Endothelial cell (in vitro differentiated cells): ENCODE measurements at places on chromosomes 4 and X. TPM values are rescaled to one million over a fixed set of nuclear protein-coding genes. Genes with fewer than 3 reads are reported as not detected.

GRCh38 chr4:182400081-182400480 lies 156.9 kb downstream of the TENM3 start:
- H3K27me3 ChIP-seq: peaks cover 2% of the 10 kb centered on the region
- H3K27ac ChIP-seq: no peak overlapping the region
- no peak overlapping the region for H3K4me3 ChIP-seq
- H3K4me1 ChIP-seq: no peaks in the 10 kb centered on the region
- no peaks in the 10 kb centered on the region for H3K36me3 ChIP-seq
- DNase-seq: no peak

TMPRSS11A gene
- total RNA-seq: not detected

DNA sequence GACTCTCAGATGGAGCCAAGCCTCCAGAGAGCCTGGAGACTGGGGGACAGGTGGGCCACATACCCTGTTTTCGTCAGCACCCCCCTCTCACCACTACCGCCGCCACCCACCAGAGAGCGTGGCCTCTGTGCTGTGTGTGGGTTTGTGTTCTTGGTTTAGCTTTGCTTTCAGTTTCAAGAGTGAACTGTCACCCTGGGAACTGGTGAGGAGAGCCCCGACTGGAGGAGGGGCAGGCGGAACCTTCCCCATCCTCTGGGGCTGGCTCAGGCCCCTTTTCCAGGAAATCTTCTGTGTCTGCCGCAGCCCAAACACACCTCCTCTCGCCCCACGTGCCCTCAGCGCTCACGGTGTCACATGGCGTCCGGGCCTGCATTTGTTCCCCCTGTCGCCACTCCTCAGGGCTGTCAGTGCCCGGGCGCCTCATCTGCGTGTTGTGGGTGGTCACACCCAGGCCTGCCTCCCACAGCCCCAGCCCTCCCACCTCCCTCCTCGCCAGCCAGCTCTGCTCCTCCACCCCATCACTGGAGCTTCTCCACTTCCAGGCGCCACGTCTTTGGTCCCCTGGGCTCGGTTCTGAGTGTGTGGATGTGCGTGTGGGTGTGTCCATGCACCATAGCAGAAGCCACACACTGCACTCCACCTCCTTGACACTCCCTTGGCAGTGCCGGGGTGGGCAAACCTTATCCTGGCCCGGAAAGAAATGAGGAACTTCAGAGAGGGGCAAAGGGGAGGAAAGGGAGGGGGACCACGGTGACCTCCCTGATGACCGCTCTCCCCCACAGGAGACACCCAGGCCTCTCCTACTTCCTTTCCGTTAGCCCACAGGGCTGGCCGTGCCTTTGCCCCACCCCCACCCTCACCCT lies 27.8 kb downstream of the ELF4 start:
- no peak for DNase-seq
- no peak overlapping the region for H3K4me3 ChIP-seq
- peaks cover 8% of the 10 kb centered on the region for H3K36me3 ChIP-seq

DNA sequence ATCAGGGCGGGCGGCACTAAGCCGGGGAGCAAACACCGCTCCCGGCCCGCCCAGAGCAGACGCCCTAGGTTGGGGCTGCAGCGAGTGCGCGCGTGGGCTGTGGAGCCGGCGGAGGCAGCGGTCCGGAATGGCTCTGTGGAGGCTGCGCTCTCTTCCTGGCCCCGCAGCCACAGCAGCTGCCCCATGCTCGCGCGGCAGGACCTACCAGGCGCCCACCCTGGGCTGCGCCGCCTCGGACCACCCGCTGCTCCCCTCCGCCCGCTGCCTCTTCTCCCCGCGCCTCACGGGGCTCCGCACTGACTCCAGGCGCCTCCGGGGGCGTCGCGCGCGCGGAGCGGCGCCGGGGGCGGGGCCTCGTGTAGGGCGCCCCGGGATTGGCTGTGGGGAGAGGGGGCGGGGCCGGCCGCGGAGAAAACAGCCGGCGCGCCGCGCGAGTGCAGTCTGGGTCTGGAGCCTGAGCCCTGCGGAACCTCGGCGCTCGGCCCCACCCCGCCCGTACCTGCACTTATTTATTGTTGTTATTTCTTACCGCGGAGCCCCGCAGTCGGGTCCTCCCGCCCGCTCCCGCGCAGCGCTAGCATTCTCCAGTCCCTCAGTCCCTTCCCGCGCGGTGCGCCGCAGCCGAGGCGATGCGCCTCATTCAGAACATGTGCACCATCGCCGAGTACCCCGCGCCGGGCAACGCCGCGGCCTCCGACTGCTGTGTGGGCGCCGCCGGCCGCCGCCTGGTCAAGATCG lies at the start of gene RASL11B:
TSS of gene RASL11B (plus strand) at position 439 of the 738 bp plus-strand sequence. CDS start at position 630, 191 bp downstream.
- H3K4me3 ChIP-seq: peak within 1 kb of the TSS; percentile 86
- DNase-seq: peak; percentile 84
- H3K27ac ChIP-seq: no peak within 1 kb of the TSS
- peaks cover 4% of the 10 kb centered on the region for H3K36me3 ChIP-seq
- peaks cover 9% of the 10 kb centered on the region for H3K4me1 ChIP-seq

- DNase-seq: peak; percentile 4
- H3K36me3 ChIP-seq: no peaks in the 10 kb centered on the region
- H3K4me3 ChIP-seq: no peak overlapping the region
- no peaks in the 10 kb centered on the region for H3K27me3 ChIP-seq
- no peak overlapping the region for H3K27ac ChIP-seq
Measured at GRCh38 chrX:118459494-118459893, 36.1 kb upstream of the DOCK11 start.

- peaks cover 54% of the 10 kb centered on the region for H3K36me3 ChIP-seq
- H3K27me3 ChIP-seq: peaks cover 23% of the 10 kb centered on the region
- no peak for DNase-seq
- no peak overlapping the region for H3K4me3 ChIP-seq
- H3K4me1 ChIP-seq: no peaks in the 10 kb centered on the region
Measured at GRCh38 chr4:10077076-10077475, 39.5 kb downstream of the WDR1 start.

DNA sequence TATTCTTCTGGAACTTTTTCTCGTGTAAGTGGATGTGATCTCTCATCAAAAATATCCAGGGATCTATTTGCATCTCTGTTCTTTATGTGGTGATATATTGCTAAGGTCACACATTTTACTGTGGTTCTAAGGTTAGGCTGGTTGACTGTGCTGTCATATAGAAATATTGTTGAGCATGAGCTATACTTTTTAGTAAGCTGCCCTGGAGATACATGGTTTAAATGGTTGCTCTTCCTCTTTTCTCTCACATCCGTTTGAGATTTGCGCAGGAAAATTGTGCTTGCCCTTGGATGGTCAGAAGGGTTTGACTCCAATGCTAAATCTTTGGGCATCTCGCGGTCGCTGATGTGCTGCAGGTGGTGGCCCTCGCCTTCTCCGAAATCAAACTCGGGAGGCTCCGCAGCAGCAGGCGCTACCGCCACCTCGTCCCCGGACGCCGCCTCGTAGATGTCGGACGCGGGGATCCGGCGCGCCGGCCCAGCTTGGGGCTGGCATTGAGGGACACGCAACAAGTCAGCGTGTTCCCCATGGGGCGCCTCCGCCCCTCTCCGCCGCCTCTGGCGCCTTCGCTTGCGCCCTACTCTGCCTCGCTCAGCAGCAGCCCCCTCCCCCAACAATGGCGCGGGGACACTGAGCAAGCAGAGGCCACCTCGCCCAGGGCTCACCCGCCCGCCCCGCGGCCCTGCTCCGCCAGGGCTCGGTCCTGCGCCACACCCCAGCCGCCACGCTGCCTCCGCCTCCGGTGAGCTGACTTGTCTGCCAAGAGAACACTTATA lies 154.5 kb downstream of the MSN start:
- no peaks in the 10 kb centered on the region for H3K36me3 ChIP-seq
- peak overlapping the region; percentile 83 for H3K4me3 ChIP-seq
- DNase-seq: peak; percentile 3
- H3K4me1 ChIP-seq: no peaks in the 10 kb centered on the region

DNA sequence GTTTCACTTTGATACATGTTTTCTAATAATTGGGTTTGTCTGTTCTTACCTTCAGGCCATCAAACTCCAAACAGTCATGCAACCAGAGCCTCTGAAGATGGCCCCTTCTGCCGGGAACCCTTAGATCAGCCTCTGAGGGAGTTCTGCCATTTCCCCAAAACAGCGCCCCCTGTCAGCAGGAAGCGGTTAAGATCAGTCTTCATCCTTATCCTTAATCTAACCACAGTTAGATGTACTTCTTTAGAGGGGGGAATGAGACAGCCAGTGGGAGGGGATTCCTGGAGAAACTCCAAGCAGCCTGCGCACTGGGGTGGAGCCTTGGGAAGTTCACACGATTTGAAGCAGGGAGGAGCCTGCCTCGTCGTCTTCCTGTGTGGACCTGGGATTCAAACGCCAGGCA lies 185.4 kb downstream of the INPP4B start:
- H3K27ac ChIP-seq: no peak overlapping the region
- H3K4me1 ChIP-seq: no peaks in the 10 kb centered on the region
- peaks cover 4% of the 10 kb centered on the region for H3K36me3 ChIP-seq

GRCh38 chr4:93561842-93562241 lies 266.7 kb upstream of the ATOH1 start:
- no peaks in the 10 kb centered on the region for H3K4me1 ChIP-seq
- no peaks in the 10 kb centered on the region for H3K27me3 ChIP-seq
- no peaks in the 10 kb centered on the region for H3K36me3 ChIP-seq
- no peak for DNase-seq
- no peak overlapping the region for H3K4me3 ChIP-seq

DNA sequence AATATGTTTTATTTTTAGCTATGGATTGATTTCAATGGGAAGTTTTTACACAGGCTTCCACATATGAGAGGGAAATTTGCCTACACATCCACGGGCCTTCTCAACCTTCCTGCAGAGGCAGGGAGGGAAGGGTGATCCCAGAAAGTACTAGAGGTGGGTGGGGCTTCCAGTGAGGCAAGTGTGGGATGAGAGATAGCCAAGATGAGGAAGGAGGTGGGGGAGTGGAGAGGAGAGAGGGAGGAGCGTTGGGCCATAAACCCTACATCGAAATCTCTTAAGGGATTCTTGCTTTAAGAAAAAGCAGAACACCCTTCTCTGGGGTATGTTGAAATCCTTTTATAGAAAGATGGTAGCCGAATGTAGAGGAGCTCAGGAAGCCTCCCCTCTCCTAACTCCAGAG lies 19.0 kb downstream of the NKX6-1 start:
- H3K27ac ChIP-seq: no peak overlapping the region
- H3K4me3 ChIP-seq: no peak overlapping the region

SLC49A3 gene
- total RNA-seq: 19.9 TPM

DNA sequence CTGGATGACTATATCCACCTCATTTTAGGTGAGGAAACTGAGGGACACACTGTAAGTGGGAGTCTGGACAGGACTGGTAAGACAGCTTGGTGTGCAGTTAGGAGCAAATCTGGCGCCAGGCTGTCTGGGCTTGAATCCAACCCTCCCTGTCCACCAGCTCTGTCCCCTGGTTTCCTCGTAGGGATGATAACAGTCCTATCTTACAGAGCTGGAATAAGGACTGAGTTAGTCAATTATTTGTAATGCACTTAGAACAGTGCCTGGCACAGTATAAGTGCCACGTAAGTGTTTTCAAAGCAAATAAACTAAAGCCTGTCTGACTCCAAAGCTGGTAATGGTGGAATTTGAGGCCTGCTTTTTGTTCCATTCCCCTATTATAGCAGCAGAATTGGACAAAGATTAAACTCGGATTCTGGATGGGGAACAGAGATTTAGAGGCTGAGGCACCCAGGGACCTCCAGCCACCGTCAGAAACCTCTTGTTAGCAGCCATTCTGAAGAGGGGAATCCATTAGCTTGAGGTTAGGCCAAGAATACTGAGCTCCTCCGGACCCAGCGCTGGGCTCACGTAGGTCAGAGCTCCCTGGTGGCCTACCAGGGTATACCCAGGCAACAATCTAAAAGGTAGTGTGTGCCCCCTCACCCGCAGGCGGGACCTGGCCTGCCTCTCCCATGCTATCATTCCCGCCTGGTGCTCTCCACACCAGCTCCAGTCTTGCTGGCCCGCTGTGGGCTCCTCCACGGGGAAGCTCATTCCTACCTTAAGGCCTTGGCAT lies 102.1 kb downstream of the UCHL1 start:
- H3K27me3 ChIP-seq: peaks cover 10% of the 10 kb centered on the region
- H3K36me3 ChIP-seq: peaks cover 15% of the 10 kb centered on the region
- no peak overlapping the region for H3K27ac ChIP-seq
- H3K4me1 ChIP-seq: peaks cover 37% of the 10 kb centered on the region

DNA sequence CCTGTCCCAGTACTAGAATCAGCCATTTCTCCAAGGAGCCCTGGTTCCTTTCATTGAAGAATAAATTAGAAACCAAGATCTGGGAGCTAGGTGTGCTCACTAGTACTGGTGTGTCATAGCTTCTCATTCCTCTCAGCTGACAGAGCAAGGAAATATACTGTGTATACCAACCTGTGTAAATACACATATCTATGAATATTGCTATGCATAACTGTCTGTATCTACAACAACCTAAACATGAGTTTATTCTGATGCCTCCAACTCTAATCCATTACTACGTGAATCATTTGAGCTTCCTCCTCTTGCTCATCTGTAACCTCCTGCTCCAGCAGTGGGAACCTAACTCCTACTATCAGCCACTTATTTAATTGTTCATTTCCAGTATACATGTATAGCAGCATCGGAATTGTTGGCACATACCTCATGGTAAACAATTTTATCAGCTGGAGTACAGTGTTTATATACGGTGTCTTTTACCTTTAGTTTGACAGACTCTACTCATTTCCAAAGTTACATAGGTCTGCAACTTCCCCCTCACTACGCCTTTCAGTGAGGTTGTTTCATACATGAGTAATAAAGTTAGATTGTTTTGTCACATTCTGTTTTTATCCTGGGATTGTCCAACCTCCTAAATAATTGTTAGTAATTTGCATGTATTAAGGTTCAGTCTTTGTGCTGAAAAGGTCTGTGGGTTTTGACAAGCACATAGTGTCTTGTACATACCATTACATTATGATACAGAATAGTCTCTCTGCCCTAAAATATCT lies 7.1 kb upstream of the SCRG1 start:
- H3K36me3 ChIP-seq: no peaks in the 10 kb centered on the region
- H3K4me3 ChIP-seq: no peak overlapping the region
- no peaks in the 10 kb centered on the region for H3K27me3 ChIP-seq
- no peak for DNase-seq
- no peaks in the 10 kb centered on the region for H3K4me1 ChIP-seq

DNA sequence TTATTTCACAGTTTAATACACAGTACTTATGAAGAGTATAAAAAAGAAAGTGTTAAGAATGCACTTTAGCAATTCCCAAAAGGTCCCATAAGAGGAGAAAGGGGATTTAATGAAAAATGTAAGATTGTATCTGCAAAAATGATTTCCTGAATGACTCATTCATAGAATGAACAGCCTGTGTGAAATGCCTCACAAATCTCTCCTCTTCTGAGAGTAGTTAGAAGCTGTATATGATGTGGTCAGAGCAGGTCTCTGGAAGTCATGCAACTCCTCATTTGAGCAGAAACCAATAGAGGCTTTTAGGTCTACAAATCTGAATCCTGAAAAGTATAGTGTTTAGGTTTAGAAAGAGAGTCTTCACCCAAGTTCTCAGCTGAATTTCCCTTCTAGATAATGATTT lies 381.3 kb upstream of the INTU start:
- H3K27ac ChIP-seq: no peak overlapping the region
- no peaks in the 10 kb centered on the region for H3K4me1 ChIP-seq
- no peaks in the 10 kb centered on the region for H3K36me3 ChIP-seq
- H3K4me3 ChIP-seq: no peak overlapping the region
- no peak for DNase-seq

ADGRG4 gene
- not detected for total RNA-seq
